T-helper 2 cell treated with Interferon-gamma antibody and Interleukin-4, amounts not matched to agents 5 μg/mL and 100 μg/mL, for 36 hours (primary cell): ENCODE measurements at places on chromosomes 3 and 15.
A peak's percentile ranks its signal among the peaks of the same experiment; 100 is the strongest.

DNA sequence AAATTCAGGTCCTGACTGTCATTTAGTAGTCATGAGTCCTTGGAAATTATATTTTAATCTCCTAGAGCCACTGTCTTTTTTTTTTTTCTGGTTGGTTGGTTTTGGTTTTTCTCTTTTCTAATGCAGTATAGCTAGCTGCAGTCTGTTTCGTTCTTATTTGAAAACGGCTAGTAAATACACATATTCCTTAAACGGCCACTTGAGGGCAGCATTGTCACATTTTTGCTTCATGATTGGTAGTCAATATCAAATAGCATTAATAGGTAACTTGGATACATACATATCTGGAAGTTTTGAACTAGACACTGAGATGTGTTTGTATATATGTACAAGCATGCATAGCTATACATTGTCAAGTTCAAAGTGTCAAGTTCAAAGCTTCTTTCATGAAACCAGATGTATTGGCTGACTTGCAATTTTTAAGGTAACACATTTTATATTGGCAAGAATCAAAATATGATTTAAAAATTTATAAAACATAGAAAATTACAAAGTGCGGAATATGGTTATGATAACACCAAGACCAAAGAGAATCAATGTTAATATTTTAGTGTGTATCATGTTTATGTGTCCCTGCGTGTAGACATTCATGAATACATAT lies 22.5 kb downstream of the GABRA5 start:
- no peak for DNase-seq

GRCh38 chr3:4426782-4427344 lies 40.2 kb downstream of the SUMF1 start:
- no peak for DNase-seq

- DNase-seq, result no peak
These were observed 166.4 kb upstream of the PROK2 start for GRCh38 chr3:71951361-71951760.

- no peak for DNase-seq
These were observed 288.6 kb downstream of the CLSTN2 start for GRCh38 chr3:140223631-140224030.

GRCh38 chr15:82966671-82967071 lies 14.2 kb upstream of the HOMER2 start:
- peak; percentile 62 for DNase-seq

DNA sequence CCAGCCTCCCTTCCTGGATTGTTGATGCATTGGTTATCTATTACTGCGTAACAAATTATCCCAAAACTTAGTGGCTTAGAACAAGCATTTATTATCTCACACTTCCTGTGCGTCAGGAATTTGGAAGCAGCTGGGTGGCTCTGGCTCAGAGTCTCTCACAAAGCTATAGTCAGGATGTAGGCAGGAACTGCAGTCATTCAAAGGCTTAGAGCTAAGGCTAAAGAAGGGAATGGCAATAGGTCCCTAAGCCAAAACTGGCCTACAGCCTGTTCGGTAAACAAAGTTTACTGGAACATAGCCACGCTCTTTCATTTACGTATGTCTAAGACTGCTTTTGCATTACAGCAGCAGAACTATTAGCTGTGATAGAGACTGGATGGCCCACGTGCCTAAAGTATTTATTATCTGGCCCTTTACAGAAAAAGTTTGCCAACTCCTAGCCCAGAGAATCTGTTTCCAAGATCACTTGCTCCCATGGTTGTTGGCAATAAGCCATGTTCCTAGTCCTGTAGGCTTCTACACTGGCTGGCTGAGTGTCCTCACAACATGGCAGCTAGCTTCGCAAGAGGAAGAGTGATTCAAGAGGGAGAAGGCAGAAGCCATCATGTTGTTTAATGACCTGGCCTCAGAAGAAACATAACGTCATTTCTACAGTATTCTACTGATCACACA lies 132.4 kb downstream of the SNRK start:
- DNase-seq, result no peak

GRCh38 chr3:169542331-169542751 lies 121.2 kb downstream of the MECOM start:
- DNase-seq, result no peak

DNA sequence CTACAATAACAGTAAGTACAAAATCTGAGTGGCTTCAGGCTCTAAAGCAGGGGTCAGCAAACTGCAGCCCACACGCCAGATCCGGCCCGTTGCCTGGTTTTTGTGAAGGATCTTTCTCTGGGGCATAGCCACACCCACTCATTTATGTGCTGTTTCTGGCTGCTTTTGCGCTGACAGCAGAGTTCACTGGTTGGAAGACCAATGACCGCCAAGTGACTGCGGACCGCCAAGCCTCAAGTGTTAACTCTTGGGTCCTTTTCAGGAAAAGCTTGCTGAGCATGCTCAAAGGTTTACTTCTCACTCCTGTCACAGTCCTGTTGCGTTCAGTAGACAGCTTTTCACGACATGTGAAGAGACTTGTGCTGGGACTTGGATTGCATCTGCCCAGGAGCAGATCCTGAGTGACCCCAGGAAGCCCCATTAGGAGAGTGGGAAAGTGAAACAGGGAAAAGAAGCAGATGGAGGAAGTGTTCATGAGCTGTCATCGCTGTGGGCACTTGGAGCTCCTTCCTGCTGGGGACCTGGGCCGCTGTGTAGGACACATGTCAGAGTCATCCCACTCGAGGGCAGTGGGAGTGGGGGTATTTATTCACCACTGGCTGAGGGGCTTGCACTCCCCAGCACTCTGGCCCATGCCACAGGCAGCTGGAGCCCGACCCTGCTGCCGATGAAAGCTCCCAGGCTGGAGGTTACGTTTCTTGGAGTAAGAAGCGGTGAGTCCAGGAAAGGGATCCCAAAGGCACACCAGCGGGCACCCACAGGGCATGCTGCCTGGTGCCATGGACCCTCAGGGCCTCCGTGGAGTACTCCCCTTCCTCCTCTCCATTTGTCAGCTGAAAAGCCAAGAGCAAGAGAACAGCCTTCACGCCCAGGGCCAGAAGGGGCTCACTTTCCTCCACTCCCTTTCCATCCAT lies 249.1 kb downstream of the PLCL2 start:
- DNase-seq, result no peak

DNA sequence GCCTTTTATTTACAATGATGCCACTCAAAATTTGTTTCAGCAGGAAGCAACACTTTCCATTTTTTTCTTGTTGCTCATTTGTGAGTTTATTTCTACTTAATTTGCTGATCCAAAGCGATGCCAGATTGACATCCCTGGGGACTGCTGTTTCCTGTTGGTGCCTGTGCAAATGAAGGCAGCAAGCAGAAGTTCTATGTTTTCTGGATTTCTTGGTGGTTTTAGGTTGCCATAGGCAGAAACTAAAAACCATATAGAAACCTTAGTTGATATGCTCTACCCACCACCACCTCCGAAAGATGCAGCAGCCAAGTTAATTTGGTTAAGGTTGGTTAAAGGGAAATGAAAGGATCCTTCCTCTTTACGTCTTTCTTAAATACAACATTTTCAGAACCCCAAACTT lies 356.2 kb downstream of the RBMS3 start:
- no peak for DNase-seq

DNA sequence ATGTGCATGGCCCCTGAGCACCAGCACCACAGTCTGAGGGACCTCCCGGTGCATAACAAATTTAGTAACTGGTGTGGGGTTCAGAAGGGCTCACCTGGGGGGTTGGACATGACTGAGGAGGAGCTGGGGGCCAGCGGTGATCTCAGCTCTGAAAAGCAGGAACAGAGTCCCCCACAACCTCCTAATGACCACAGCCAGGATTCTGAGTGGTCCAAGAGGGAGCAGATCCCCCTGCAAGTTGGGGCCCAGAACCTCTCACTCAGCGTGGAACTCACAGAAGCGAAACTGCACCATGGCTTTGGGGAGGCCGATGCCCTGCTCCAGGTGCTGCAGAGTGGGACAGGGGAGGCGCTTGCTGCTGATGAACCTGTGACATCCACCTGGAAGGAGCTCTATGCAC lies 43.0 kb downstream of the CDAN1 start:
- no peak for DNase-seq

DNA sequence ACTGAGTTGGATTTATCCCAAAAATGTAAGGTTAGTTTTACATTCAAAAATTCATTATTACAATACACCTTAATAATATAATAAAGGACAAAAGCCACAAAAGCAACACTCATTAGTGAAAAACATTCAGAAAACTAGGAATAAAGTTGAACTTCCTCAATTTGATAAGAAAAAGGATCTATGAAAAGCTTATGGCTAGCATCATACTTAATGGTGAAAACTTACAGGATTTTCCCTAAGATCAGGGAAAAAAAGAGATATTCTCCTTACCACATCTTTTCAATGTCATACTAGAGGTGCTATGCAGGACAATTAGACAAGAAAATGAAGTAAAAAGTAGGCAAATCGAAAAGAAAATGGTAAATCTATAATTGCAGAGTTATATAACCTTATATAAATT lies 279.9 kb downstream of the CGGBP1 start:
- DNase-seq, result no peak

DNA sequence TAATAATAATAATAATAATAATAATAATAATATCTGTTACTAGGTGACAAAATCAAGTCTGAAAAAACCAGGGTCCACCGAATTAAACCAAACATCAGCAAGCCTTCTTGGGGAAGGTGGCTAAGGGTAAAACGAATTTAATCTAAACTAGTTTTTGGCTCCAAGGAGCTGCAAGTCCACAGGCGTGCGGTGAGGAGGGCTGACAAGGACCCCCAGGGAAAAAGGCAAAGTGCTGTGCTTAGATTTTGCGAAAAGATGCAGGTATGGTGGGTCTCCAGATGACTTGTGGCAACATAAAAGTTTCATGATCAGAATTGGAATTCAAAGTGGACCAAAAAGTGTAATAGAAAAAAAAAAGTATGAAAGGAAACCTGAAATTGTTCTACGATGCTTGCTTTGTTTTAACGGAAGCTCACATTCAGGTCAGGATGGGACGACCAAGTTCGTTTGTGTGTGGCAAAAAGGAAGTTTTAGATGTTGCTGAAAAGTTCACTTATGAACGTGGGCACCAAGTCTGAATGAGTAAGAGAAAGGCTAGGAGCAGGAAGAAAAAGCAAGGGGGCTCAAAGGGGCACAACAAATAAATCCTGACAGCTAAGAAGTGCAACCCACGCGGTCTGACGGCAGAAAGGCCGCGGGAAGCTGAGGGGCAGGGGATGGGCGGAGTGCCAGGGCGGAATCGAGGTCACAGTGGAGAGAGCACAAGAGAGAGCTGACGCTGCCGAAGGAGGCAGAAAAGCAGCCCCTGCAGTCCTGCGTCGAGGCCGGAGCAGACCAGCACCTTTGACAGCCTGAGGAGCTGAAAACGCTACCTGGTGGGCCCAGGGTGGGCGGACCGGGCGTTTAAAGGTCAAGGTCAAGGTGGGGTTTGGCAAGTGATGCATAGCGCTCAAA lies 1.1 kb downstream of the WDR82 start:
- DNase-seq, result peak; percentile 77

DNA sequence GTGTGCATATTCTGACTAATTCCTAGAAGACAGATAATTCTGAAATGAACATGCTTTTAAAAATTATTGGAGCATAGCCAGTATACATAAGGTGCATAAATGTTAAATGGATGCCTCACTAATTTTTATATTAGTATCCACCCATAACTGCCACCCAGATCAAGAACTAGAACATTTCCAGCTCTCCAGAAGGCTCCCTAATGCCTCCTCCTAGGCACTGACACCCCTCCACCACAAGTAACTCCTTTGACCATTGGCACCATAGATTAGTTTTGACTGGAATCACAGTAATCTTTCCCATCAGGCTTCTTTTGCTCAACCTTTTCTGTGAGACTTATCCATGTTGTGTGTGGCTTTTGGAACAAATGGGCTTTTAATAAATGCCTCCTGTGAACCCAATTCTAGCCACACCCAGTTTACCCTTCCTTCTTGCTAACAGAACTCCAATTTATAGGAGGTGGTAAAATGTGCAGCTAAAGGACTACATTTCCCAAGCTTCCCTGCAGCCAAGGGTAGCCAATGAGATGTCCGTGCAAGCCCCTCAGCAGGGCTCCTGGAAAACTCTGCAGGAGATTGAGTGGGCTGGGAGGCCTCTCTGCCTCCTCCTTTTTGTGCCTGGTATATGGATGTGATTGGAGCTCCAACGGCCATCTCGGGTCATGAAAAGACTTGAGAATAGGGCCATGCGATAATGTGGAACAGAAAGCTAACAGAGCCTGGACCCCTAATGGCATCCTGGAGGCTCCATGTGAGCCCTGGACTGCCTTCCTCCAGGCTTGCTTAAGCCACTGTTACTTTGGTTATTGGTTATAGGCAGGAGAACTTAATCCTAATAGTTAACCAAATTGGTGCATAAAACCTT lies 322.6 kb upstream of the TLE3 start:
- DNase-seq, result no peak

- DNase-seq, result no peak
These were observed 28.3 kb upstream of the CRYBG3 start for GRCh38 chr3:97793420-97794019.

- DNase-seq, result no peak
These were observed 132.1 kb upstream of the TMC3 start for GRCh38 chr15:81506071-81506470.

DNA sequence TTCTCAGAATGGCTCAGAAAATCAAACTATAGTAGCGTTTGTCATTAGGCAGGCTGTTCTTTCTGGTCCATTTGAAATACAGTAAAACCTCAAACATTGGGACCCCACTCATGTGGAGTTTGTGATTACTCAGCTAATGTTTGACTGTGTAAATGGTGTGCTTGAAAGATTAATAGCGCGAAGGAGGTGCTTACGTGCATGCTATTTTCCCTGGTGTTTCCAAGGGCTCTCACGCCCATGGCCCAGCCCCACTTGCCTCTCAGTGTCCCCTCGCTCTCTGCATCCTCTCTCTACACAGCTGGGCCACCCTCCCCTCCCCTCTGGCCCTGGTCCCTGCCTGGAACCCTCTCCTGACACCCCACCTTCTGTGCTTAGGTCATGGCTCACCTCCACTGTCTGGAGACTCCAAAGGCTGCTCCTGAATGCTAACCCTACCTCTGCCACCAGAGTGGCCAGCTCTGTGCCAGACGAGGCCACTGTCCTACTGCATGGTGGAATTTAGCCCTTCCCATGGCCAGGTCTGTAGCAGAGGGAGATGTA lies 194.2 kb downstream of the PLCL2 start:
- DNase-seq, result no peak

- no peak for DNase-seq
These were observed 187.9 kb downstream of the AKAP13 start for GRCh38 chr15:85568261-85568808.

DNA sequence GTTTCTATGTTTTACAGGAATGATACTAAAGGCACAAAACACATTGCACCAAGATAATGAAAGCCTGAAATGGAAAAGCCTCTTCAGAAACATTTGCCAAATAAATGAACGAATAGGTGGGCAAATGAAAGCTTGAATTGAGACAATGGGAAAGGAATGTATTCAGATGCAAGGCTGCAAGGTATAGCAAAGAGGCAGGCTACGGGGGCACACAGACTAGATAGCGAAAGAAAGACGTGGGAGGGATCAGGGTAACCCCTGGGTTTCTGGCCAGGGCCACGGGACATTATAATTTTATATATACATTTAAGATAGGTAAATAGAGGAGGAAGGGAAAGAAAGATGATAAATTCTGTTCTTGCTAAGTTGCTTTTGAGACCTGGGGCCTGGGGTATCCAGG lies 95.9 kb upstream of the NLGN1 start:
- no peak for DNase-seq
